ENCODE measurements at places on chromosomes 4 and X. TPM values are rescaled to one million over a fixed set of nuclear protein-coding genes. Genes with fewer than 3 reads are reported as not detected.

Gene EPGN
- not detected for total RNA-seq

Gene MAGEA8
- not detected for total RNA-seq

Gene IGSF1
- not detected for total RNA-seq

Gene HNRNPH2
- 30.7 TPM for total RNA-seq

Gene EXOC1L
- not detected for total RNA-seq

- no peak for DNase-seq
Measured at GRCh38 chr4:33873791-33874190, 2370.5 kb downstream of the ARAP2 start.

DNA sequence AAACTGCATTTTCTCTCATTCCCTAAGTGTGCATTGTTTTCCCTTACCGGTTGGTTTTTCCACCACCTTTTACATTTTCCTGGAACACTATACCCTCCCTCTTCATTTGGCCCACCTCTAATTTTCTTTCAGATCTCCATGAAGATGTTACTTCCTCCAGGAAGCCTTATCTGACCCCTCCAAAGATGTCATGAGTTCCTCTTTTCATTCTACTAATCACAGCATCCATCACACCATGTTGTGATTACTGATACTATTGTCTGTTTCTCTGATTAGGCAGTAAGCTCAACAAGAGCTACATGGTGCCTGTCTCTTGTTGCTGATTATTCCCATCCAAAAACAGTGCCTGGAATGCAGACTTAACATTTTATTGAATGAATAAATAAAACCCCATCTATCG lies 2.9 kb upstream of the AFP start:
- no peak for DNase-seq

DNA sequence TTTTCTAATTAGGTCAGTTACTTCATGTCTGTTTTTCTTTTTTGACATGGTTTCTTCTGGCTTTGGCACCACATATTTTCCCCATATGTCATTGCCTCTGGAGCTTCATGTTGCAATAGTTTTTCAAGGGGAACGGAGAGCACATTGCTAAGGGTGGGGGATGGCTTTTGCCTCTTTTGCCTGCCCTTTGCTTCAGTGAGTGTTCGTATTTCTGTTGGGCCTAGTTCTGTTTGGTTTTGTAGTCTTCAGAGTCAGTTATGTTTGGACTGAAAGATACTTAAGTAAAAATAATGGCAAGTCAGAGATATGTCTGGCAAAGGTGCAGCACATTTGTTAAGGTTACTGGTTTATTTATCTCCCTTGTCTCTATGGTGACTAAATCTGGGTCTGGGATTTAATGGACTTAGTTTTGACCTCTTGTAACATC lies 29.1 kb downstream of the FHL1 start:
- DNase-seq, result no peak

GRCh38 chr4:171376724-171377123 lies 436.5 kb upstream of the GALNTL6 start:
- DNase-seq, result no peak

DNA sequence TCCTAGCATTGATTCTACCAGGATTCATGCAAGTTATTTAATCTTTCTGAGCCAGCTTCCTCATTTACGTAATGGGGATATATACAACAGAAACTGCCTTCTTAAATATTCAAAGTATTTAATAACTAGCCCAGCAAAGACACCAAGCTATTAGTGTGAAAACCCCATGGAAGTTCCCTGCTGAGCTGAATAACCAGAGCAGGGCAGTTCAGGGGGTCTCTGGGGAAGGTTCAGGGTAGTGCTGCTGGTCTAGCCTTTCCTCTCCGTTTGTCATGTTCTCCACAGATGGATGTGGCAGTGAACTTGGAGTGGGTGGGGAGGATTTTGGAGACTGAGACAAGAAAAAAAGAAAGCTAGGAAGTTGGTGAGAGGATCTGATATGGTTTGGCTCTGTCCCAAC lies 240.8 kb upstream of the TAPT1 start:
- no peak for DNase-seq

DNA sequence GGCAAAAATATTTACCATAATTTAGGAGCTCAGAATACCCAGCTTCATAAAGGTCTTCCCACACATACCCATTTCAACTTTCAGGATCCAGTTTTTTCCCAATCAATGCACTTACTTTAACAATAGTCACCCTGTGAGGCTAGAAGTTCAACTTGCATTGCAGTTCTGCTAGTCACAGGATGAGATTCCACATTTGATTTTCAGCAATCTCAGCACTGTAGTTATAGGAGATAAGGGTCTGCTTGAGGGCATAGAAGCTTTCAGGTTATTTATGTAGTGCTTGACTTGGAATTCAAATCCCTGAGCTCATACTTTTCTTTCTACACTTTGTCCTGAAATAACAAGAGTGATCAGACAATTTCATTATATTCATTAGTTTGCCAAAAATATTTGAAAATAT lies 78.3 kb upstream of the IL2 start:
- no peak for DNase-seq

GRCh38 chr4:114811564-114812301 lies 213.1 kb downstream of the UGT8 start:
- DNase-seq, result no peak
